ENCODE measurements at places on chromosomes 13 and 19. TPM values are rescaled to one million over a fixed set of nuclear protein-coding genes. Genes with fewer than 3 reads are reported as not detected.

The DDA1 gene
- total RNA-seq, result 32.0 TPM

The TPM4 gene
- total RNA-seq, result 422 TPM

The WDR87 gene
- total RNA-seq, result not detected

The KRTDAP gene
- not detected for total RNA-seq

The SBK2 gene
- not detected for total RNA-seq

The NDFIP2 gene
- total RNA-seq, result 57.1 TPM

Data from ureter (tissue), 1 donor.